Activated gamma-delta T cell treated with Interleukin-2 at 50 U/mL for 16 hours (primary cell): ENCODE measurements at places on chromosomes 6 and 20.
A peak's percentile ranks its signal among the peaks of the same experiment; 100 is the strongest.

GRCh38 chr6:80623066-80623815 lies 516.8 kb downstream of the BCKDHB start:
- no peak for DNase-seq

- no peak for DNase-seq
These were observed 20.5 kb downstream of the TGM2 start for GRCh38 chr20:38144598-38144973.

- no peak for DNase-seq
These were observed 39.0 kb upstream of the BEND3 start for GRCh38 chr6:107154131-107154800.

DNA sequence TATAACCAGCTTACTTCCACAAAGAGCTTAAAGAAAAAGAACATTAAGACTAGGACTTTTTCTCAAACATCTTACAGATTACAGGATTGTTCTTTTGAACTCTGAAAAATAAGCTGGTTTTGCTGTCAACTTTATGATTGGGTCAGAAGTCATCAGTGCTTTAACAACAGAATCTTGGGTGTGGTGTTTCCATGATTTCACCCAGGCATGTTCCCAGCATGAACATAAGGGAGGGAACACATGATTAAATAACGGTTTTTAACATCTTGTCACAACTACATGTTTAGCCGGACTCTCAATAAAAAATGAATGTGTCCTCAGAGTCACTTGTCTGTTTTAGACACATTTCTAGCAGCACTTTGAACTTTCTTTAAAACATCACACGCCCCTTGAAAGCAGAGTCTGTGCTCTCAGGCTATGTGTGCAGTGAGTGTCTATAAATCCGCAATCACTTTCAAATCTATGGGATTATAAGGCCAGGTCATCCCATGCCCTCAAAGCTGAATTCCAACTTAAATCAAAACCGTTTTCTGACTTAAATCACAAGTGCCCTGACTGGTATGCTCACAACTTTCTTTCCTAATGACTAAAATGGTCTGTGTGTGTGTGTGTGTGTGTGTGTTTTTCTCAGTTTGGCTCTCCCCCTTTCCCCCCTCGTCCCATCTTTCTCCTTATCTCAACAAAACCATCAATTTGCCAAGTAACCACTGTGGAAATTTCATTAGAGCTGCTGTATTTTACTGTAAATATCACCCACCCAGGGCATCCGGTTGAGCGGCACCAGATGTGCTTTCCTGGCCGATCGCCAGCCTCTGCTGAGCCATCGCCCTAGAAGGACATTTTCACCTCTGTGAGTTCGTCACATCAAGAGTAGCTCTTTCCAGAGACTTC lies 216.8 kb upstream of the DTNBP1 start:
- peak; percentile 46 for DNase-seq

DNA sequence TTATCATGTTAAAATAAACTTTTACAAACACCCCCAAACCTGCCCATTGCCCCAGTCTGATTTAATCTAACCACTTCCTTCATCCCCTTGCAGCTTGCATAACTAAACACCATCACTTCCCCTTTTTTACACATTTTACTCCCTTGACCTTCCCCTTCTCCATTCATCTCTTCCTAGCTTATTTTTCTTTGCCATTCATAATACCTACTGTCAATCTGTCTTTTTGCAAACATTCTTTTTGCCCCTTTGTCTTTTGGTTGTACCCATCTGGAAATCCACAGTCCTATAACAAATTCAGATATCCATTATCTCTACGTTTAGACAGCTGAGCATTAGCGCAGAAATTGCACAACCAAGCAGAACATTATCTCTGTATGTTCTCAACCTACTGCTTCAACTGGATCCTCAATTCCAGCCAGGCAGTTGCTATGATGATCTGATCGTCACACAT lies 51.2 kb downstream of the C6orf52 start:
- DNase-seq = no peak

DNA sequence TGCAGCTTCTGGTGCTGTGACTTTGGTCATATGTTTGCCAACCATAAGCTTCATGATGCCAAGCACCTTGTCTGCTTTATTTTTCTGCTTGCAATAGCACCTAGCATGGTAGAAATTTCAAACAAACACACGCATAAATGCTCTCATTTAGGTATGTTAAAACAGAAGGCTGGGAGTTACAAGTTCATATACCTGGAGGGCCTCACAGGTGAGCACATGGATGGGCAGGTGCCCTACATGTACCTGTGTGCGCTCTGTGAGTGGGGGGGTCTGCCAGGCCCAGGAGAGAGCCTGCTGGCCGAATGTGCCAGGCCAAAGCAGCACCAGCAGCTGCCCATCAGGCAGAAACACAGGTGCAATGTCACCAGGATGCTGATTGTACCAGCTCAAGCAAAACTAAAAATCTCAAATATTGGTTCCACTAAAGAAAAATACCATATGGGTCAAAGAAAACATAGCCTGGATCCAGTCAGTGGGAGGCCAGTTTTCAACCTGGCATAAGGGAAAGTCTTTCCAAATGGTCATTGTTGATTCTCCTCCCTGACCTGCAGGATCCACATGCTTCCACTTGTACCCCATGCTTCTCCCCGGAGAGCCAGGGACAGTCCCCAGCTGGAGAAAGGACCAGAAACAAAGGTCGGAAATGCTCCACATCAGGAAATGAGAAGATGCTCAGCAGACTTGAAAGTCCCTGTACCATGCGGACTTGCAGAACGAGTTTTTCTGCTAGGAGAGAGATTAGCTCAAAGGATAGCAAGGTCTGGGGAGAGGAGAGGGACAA lies 7.2 kb upstream of the PFDN4 start:
- DNase-seq = no peak

- no peak for DNase-seq
These were observed 17.7 kb downstream of the C20orf203 start for GRCh38 chr20:32655903-32656512.

DNA sequence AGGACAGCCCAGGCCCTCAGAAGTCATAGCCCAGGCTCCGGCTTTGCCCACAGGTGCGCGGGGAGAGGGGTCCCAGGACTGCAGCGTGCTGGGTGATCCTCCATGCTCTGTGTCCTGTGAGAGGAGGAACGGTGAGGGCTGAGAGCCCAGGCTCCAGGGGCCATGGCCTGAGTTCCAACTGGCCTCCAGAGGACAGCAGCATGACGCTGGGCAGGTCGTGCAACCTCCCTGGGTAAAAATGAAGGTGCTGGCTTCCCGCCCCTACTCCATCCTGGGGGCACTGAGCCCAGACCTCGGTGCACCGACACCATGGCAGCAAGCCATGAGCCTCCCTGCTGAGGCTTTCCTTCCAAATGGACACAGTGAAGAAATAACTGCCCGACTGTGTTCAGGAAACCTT lies 305.4 kb downstream of the TAF4 start:
- no peak for DNase-seq

DNA sequence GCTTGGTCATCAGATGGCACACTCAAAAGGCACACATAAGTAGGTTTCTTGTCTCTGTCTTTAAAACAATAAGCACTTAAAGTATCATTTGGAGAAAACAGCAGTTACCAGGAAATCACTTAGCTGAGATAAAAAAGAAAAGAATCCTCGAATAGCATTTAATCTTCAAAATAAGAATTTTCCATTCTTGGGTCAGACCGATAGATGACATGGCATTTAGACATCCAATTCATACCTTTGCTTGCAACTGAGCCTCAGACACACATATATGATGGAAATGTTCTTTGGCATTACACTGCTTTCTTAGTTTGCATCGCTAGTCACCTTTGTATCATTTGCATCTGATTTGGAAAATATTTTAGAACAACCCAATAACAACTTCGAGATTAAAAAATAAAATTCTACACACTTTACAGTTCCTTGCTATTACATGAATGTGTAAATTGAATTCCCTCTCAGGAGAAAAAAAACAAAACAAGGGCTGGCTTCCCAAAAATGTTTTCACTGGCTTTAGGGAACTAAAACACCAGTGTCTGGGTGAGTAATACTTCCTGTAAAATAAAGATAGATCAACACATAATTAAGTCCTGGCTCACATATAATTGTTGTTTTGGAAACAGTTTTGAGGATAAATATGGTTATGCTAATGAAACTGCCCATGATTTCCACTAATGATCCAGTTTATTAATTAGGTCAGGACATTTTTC lies 1.3 kb upstream of the RNF217 start:
- no peak for DNase-seq

GRCh38 chr20:37346236-37346534 lies 245 bp downstream of the SRC start:
- DNase-seq = no peak

- DNase-seq = no peak
These were observed 152.0 kb downstream of the GRM4 start for GRCh38 chr6:33993653-33994471.

DNA sequence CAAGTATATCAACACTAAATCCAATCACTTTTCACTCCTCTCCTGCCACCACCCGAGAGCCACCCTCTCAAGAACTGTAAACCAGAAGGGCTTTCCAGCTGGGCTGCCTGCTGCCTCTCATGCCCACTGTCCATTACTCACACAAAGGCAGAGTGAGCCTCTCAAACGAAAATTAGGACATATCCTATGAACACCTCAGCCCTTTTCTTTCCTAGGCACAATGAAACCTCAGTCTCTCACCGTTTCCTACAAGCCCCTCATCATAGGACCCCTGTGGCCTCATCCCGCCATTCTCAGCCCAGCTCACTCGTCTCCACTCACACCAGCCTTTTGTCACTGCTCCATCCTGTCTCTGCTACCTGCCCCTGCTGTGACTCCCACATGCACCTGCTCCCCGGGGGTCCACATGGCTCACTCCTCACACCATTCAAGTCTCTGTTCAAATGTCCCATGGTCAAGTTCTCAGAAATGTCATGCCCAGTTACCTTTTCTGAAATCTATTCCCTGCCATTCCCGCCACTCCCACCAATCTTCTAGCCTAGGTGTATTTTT lies 7.4 kb downstream of the HLA-F start:
- DNase-seq = no peak

- DNase-seq = no peak
These were observed 19.5 kb downstream of the KIF25 start for GRCh38 chr6:168016721-168017525.

DNA sequence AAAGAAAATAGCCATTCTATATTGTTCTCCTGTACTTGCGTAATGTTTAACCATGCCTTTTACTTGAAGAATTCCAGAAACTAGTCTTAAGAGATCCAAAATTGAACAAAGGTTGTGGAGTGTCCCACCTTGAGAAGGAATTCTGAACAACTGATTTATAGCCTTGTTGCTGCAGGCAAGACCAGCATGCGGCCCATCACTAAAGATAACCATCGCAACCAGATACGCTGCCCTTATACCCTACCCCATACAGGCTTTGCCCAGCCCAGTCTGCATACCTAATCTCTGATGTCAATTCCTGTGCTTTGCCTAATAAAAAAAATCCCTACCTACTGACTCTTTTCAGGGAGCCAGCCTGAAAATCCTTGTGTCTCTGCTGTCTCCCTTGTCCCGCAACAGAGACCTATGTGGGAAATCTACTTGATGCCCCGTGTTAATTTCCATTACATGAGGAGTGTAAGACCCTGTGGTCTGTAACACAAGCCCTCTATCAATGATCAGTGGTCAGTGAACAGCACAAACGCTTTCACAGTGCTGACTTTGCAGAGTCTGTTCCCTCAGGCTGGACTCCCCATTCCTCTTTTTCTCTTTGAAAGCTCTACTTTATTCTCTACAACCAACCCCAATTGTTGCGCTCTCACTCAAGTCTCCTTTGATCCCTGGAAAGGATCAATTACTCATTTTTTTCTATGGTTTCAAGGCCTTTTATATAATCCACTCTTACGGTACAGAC lies 125.7 kb upstream of the BTBD3 start:
- DNase-seq = no peak

DNA sequence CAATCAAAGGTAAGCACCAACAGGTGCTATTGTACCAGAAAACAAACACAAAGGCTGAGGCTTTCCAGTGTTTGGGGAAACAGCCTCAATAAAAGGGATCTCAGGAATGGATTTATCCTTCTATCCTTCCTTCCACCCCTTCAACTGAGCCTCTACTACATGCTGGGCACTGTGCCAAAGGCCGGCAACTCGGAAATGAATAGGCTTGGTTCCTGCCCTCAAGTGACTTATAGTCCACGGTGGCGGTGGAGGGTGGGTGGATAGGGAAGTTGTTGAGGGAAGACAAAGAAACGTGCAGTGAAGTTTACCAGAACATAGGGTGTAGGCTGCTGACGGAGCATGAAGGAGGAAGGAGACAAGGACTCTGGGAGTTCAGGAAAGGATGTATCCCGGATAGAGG lies 73.4 kb upstream of the TAB2 start:
- DNase-seq = no peak
